ENCODE measurements at places on chromosomes 7 and 10. TPM values are rescaled to one million over a fixed set of nuclear protein-coding genes. Genes with fewer than 3 reads are reported as not detected.

GRCh38 chr7:74467876-74468275 lies 14.2 kb downstream of the GTF2IRD1 start:
- no peak for DNase-seq

GRCh38 chr10:79084972-79085597 lies 16.3 kb downstream of the ZMIZ1 start:
- DNase-seq = no peak

- DNase-seq = no peak
These were observed 3.0 kb downstream of the ZFAND2A start for GRCh38 chr7:1156782-1157535.

The PNLIP gene
- total RNA-seq = not detected

The COL17A1 gene
- total RNA-seq = not detected

The SCART1 gene
- total RNA-seq = 2.7 TPM

Data from activated CD8-positive, alpha-beta T cell treated with anti-CD3 and anti-CD28 coated beads, Interleukin-2, amount 10 ng/mL, durations not matched to agents 7 days and 5 days (primary cell).